ENCODE measurements at places on chromosomes 1 and 21.

DNA sequence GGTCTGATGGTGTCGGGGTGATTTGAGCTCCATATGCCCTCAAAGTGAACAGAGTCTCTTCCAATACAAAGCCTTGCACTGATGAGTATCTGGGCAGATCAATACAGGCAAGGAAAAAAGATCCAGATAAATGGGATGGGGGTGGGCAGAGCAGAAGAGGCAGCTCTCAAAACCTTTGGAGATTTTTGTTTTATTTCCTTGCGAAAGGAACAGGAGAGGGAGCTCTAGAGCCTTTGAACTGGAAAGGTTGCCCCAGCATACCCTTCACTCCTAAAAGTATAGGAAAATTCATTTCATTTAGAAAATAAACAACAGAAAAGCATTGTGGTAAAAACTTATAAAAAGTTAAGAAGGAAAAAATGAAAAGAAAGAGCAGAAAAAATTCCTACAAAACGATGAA is 31.4 kb upstream of the OLIG2 start:
- DNase-seq = no peak

GRCh38 chr1:180244840-180245239 is 14.8 kb downstream of the LHX4 start:
- no peak for DNase-seq

GRCh38 chr1:198942466-198942865 is 303.6 kb downstream of the PTPRC start:
- DNase-seq = no peak

DNA sequence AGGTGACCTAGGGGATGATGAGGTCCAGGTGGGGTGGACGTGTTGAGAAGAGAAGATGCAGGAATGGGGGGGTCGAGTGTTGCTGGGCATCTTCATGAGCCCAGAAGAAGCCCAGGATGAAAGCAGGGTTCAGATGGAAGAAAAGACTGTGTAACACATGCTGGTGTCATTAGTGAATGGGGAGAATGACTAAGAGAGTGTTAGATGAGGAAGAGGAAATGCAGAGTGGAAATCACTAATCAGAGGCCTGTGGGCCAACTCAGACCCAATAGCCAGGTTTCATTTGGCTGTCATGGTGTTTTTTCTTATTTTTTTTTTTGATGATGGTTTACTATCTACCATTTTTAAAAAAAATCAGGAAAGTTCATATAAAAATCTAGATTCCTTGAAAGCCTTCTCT is 180.8 kb upstream of the CAMK1G start:
- DNase-seq = no peak

DNA sequence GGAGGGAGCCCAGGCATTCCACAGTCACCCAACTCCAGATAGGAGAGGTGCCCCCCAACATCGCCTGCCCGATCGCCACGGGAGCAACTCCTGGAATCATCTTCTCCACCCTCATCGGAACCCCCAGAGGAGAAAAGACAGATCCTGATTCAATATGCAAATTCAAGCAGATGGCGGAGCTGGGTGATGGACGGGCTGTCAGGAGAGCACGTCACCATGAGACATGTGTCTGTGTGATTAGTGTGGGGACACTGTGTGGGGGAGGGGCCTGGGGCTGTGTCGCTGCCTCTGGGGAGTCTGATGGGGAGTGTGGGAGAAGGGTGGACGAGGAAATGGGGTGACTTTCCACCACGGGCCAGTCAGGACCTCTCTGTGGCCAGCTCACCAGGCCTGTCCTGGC is 90.2 kb upstream of the CSF3R start:
- no peak for DNase-seq

- DNase-seq = no peak
These were observed 876 bp downstream of the LRRC7 start for GRCh38 chr1:69568421-69569174.

DNA sequence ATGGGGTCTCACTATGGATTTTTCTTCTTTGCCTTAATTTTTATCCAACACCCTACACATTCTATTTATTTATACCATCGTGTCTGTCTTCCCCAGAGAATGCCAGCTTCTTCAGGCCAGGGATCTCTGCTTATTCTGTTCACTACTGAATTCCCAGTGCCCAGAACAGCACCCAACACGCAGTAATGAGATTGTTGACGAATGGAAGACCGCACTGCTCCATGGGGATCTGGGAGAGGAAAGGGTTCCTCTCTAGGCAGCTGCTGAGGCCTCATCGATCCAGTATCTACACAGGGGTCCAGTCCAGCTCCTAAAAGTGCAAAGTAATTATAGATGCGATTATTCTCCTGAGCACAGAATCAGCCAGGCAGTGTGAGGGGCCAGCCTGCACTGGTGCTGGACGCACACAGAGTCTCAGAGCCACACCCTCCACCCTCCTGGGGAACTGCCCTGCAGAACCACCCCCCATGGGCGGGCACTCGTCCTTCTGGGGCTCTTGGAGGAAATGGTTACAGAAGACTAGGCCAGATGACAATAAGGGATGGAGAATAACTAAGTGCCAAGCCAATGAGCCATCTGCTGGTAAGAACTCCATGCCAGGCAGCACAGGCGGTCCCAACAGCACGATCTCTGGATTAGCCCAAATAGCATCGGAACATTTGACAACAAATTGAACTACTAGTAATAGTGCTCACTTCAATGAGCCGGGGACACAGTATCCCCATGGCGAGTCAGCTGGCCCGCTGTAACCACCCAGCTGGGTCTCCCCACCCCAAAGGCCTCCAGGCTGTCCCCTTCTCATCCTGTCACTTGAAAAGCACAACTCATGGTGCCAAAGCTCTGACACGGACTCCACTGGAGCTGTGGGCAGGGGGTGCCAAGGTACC is 1.7 kb upstream of the PDE9A start:
- no peak for DNase-seq

DNA sequence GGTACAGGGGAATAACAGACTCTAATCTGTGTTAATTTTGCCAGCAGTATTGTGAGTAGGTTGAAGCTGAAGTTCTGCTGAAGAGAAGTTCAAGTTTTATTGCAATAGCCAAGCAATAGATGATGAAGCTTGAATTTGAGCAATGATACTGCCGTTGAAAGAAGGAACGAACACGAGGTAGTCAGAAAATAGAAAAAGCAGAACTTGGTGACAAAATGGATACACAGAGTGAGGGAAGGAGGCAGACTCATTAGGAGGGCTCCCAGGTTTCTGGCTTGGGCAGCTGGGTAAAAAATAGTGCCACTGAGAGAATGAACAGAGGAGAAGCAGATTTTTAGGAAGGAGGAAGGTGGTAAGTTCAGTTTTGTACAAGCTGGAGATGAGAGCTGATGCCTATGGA is 22.3 kb upstream of the AGO1 start:
- no peak for DNase-seq

GRCh38 chr1:3868464-3869006 is 11.3 kb downstream of the DFFB start:
- DNase-seq = no peak

GRCh38 chr1:47548637-47549036 is 110.8 kb downstream of the FOXD2 start:
- DNase-seq = no peak

DNA sequence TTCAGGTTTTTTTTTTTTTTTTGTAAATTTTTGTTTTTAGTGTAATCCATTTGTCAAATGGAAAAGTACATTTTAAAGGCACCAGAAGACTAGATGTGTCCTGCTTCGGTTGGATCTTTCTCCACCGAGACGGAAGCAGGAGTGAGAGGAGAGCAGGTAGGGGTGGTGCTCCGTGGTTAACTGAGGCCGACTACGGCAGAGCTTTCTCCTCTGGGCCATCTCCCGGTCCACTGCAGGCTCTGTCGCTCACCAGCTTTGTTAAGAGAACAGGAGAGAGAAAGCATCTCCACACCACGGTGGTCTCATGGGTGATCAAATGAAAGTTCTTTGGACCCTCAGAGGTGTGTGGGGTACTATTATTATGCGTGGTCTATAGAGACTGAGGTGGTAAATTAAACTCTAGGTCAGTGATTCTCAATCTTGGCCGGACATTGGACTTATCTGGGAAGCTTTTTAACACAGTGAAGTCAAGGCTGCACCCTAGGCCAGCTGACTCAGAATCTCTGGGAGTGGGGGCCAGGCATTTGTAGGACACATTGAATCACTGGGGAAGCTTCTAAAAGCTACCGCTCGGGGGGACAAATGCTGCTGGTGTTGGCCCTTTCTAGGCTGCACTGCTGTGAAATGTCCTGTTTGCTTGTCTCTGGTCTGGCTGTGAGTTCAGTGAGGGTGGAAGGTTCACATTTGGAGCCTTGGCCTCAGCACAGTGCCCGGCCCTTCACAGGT is 25.0 kb downstream of the ABCA4 start:
- DNase-seq = no peak

GRCh38 chr1:109537450-109538178 is 2.1 kb upstream of the GPR61 start:
- DNase-seq = no peak

DNA sequence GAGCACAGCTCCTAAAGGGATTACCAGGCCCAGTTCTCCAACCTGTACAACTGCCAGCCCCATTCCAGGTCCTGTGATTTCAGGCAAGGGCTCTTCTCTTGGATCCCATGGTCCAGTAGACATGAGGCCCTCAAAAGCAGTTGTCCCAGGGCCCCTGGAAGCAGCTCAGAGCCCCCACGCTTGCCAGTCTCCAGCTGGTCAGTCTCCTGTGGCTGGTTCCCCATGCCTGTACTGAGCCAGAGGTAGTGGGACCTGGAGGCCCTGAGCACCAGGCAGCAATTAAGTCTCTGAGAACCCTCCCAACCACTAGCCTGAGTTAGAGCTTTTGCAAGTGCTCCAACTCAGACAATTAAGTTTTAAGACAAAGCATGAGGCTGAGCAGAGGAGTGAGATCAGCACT is 36.9 kb downstream of the CDC42BPA start:
- no peak for DNase-seq

- no peak for DNase-seq
These were observed 36.7 kb downstream of the KCNQ4 start for GRCh38 chr1:40820251-40820797.

- no peak for DNase-seq
These were observed 1.4 kb upstream of the IPO9 start for GRCh38 chr1:201827321-201828216.

DNA sequence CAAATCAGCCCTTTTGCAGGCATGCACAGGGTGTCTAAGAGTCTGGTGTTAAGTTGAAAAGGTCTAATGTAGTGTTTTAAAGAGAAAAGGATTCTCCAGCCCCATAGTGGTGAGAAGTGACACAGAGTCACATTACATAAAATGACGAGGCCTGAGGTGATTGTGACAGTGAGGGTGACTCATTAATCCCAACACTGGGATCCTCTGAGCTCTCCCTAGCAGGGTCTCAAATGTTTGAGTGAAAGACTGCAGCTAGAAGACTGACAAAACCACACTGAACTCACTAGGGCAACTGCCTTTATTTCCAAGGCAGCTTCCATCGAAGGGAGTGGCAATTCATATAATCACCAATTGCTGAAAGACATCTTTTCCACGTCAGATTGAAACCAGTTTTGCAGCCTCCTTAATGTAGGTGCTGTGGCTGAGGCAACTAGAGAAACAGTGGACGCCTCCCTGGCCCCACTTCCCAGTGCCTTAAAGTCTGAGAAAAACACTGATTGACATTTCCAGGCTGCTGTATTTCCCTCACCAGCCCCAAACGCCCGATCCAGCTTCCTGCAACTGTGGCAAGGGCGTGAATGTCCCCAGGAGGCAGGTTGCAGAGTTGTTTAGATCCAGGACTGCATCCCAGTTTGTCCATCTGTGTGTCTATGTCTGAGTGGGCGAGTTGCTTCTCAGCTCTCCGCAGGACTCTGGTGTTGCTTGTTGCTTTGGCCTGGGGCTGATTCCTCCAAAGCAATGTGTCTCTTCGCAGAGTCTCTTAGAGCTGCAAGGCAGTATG is 81.4 kb downstream of the RUNX1 start:
- peak; percentile 63 for DNase-seq

DNA sequence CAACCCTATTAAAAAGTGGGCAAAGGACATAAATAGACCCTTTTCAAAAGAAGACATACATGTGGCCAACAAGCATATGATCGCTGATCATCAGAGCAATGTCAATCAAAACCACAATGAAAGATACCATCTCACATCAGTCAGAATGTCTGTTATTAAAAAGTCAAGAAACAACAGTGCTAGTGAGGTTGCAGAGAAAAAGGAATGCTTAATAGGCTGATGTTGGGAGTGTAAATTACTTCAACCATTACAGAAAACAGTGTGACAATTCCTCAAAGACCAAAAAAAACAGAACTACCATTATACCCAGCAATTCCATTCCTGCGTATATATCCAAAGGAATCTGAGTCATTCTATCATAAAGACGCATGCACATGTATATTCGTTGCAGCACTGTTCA is 13.2 kb downstream of the USH2A start:
- no peak for DNase-seq

DNA sequence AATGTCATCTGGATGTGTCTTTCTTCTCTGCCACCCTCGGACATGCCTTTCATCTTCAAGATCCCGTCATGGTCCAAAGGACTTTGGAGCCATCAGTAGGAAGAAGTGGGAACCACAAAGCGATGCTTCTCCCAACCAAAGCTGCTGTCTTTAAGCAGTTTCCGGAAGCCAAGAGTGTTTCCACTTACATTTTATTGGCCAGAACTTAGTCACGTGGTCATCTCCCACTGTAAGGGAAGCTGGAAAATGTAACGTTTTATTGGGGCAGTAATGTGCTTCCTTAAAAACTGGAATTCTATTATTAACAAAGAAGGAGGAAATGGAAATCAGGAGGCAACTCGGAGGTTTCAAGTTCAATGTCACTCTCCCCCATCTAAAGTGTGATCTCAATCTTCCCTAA is 170.8 kb downstream of the ATG4C start:
- DNase-seq = no peak

- no peak for DNase-seq
These were observed 220.6 kb upstream of the PKN2 start for GRCh38 chr1:88463401-88463985.

DNA sequence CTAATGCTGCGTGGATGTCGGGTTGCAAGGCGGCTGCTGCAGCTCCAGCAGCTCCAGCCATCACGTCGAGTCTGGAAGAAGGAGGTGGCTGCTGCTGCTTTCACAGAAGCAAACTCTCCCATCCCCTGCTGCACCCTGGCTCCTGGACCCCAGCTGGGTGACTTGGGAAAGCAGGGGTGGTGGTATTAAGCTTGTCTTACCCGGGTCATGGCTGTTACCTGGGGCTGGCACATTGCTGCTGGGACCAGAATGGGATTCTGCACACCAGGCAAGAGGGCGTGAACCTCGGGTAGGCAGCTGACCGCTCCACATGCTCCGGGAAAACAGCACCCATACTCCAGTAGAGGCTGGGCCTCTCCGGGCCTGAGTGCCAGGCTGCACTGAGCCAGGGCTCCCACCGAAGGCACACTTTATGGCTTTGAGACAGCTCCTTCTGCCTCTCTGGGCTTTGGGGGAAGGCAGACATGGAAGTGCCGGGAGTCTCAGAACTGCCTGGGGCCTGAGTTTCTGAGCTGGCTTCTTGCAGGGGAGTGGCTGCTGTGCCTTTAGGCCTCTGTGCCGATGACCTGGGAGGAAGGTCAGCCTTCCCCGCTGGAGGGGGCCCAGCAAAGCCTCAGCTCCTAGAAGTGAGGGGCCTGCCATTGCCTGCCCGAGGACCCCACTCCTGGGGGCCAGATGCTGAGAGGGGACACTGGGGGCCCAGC is 1.2 kb downstream of the SMIM1 start:
- no peak for DNase-seq

DNA sequence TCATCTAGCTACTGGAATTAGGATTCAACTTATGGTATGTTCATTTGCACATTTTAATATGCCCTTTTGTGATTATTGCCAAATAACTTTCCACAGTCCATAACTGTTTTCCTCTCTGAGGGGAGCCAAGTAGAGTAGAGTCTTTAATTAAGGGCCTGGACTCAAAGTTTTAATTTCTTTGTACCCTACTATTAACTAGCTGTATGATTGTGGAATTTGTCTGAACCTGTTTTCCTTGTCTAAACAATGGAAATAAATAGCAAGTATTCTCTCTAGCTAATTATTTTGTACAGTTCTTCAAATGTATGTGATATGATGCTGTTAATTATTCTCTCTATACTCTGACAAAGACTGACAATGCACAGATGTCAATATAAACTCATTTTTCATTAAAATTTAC is 24.0 kb upstream of the SLC30A10 start:
- no peak for DNase-seq
